Globus pallidus (tissue), 1 donor: ENCODE measurements at places on chromosomes 1 and 21.

DNA sequence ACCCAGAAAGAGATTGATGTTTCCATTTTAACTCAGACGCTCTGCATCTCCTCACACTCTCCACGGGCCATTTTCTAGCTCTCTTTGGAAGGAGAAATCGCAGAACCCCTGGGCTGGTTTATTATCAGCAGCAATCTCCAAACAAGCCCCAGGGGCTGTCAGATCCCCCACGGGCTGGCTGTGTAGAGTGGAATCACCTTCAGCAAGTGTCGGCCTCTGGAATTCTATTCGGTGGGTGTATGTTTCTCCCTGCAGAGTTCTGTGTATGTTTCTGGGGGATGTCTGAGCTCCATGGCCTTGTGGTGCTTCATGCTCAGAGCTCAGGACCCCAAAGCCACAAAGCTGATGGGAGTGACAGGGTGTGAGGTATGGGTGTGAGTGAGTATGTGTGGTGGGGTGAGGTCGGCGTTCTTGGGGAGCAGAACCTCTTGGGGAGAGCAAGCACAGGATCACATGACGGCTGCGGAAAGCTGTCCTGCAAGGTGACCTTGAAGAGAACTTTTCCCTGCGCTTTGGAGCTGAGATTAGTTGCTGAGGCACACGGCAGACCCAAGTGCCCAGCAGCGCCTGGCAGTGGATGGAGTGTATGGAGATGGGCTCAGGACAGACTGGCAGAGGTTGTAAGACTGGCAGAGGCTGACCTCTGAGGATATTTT is 489 bp downstream of the ACOT11 start:
- DNase-seq, result peak; percentile 41

DNA sequence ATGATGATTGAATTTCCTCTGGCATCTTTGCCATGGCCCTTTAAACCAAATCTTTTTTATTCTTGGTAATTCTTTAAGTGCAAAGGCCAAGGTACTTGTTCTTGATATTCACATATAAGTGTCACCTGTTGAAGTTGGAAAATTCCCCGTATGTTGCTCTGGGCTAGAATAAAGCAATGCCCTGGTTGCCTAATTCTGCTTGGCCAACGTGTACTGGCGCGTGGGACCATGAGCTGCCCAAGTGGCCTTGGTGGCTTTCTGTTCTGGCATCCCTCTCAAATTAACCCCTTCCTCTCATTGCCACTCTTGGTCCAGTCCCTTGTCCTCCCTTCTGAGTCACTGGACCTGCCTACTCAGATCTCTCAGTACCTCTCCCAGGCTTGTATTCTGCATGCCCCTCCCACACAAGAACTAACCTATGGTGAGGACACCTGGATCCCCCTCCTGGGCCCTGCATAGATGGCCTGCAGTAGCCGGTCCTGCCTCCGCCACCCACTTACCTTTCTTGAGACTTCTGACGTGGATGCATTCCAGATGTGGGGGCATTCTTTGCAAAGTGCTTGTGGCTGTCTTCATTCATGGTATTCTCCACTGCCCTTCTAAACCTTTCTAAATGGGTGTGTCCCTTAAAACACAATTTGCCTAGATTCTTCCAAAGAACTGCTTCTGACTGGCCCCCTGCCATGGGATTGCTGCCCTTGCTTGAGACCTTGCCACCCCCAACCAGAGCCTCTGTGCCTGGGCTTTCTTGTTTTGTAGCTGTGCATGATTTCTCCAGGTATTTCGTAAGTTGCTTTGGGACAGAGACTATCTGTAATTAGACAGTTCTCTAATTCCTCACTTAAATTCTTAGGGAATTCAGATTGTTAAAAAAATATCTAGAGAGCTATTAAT is 152.4 kb downstream of the GALNT2 start:
- DNase-seq, result no peak

DNA sequence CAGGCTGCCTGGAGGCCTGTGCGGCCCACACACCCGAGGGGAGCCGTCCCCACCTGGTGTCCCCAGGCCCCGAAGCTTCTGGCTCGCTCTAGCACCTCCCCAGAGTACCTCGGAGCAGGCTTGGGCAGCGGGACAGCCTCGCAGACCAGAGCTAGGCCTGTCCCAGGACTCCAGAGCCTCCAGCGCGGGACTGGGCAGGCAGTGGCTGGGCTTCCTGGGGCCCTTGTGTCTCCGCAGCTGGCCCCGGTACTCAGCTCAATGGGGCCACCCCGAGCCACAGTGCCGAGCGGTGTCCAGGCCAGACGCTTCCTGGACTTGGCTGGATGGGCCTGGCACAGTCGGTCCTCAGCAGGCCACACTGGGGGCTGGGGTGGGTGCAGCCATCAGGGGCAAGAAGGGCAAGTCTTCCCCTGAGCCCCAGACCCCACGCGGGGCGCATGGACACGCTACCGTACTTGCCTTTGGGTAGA is 4.9 kb downstream of the SCNN1D start:
- no peak for DNase-seq

DNA sequence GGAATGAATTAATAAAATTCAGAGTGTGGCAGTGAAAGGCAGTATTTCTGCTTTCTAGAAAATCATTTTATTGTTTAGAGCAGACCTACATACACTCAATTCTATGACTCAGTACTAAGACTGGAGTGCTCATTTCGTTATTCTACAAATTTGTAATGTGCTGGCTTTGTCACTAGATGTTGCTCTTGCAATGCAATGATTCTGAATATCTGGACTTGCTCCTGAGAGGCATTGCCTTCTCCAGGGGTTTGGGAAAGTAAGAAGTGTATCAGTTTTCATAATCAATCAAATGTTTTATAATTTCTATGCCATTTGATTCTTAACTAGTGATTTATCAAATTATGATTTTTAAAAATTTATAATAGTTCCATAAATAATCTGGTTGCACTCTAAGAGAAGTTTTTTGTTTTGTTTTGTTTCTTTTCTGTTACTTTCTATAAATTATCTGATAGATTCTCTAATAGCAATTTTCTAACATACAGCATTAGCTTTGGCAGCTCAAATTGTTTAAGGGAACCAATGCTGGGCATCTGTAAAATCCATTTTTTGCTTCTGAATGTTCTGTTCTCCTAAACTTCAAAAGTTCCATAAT is 280.5 kb upstream of the SGIP1 start:
- DNase-seq, result peak; percentile 85

GRCh38 chr1:77467021-77467595 is 185.3 kb downstream of the AK5 start:
- peak; percentile 86 for DNase-seq

- no peak for DNase-seq
Measured at GRCh38 chr21:29017639-29018237, 1.4 kb downstream of the RWDD2B start.

DNA sequence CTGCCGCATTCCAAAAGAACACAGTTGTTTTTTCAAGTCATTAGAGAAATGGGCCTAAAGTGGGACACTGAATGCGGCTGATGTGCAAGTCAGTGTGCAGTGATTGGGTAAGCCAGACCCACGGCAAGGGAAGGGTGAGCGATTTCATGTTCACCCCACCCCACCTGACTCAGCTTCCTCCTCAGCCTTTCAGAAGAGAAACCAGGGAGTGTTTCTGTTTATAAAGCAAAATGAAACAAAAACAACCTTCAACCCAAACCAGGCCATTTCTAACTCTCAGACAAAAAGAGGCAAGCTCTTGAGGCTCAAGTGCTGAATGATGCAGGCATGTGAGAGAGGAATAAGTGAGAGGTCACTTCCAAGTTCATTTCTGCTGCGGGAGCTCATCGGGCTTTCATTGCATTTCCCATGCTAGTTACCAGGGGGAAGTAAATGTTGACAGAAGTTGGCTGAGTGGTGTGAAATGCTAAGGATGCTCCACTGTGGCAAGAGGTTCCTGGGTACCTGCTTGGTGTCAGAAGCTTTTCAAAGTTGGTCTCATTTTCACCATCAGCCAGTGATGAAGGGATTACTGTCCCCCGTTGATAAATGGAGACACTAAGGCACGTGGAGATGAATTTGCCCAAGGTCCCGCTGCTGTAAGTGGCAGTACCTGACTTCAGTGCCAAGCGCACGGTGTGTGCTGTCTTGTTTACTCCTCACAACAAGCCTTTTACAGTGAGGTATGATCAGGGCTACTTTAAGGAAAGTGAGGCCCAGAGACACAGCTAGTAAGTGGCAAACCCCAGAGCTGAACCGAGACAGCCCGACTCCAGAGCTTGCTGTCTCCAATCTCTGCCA is 29.1 kb downstream of the STPG1 start:
- no peak for DNase-seq

GRCh38 chr21:40902993-40903392 is 56.0 kb upstream of the DSCAM start:
- DNase-seq, result no peak

DNA sequence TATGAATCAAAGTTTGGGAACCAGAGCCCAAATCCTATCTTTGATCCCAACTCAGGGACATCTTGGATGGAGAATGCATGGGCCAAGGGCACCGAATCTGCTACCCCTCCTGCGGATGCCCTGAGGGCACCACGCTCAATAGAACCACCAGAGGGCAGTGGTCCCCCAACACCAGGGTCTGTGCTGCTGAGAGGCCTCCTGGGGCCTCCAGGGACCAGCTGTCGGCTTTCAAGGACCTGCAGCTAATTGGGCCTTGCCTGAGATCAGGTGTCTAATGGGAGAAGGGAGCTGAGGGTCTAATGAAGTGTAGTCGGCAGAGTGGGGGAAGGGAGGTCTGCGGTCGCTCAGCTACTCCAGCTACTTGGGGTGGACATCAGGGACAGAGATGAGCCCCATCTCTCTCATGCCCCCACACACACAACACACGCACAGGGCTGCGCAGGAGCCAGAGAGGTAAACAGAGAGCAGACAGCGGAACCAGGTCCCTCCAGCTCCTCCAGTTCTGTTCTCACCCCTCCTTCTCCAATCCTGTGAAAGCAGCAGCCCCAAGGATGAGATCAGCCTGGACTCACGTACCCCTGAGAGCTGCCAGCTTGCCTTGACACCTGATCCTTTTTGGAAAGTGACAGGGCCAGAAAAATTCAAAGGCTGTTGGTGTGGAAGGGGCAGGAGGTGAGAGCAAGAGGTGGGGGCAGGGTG is 34.9 kb upstream of the PPP1R15B start:
- DNase-seq, result peak; percentile 80

DNA sequence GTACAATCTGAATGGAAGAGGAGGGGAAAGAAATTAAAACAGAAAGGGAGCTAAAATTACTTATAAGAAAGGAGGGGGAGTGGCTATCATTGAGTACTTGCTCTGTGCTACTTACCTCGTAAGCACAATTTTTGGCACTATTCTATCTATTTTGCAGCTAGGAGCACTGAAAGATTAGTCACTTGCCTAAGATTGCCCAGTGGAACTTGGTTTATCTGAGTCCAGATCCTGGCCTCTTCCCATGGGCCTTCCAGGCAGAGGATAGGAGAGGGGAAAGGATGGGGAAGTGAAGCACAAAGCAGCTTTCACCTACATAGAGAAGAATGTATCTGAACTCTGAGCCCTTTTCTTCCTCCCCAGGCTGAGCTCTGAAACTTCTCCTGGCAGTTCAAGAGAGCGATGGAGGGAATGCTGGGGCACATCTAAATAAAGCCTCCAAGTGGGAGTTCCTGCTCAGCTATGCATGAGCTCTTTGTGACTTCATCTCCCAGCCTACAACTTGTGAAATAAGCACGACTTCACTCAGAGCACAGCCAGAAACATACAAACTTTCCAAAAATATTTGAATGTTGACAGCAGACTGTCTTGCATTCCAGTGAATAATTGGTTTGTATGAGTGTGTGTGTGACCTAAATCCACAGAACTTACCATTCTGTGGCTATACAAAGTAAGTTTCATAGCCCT is 29.4 kb downstream of the HMGB4 start:
- DNase-seq, result no peak

GRCh38 chr1:246724731-246725095 is 504 bp downstream of the SCCPDH start:
- DNase-seq, result peak; percentile 31

DNA sequence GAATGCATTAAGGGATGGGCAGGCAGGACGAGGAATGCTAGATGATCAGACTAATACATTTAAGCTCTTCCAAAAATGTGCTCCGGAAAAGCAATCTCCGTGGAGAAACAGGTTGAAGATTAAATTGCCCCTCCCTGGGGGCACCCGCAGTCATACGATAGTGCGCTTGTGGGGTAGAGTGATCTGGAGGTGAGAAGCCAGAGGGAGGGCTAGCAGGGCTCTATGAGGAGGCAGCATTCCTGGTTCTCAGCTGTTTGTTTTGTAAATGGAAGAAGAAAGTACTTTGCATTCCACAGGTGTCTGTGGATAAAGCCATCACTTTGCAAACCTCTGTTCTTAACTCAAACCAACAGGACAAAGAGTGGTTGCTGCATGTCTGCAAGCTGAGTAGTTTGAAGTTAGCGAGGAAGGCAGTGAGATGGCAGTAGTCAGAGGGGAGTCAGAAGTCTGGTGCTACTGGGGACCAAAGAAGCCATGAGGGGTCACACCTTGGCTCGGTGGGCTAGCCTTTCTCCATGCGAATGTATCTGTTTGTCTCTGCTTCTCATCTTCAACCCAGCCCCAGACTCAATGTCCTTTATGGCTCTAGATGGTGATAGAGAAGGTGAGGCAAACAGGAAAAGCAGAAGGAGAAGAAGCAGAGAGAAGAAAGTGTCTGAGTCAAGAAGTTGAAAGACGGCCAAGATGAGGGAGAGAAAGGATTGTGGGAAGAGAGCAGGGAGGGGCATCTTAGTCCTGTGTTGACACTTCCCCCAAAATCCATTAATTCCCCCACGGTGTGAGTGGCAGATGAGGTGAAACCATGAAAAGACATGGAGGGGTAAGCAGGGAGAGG is 65.2 kb upstream of the GJA8 start:
- DNase-seq, result no peak

- DNase-seq, result no peak
Measured at GRCh38 chr1:107158496-107158895, 17.7 kb downstream of the NTNG1 start.

DNA sequence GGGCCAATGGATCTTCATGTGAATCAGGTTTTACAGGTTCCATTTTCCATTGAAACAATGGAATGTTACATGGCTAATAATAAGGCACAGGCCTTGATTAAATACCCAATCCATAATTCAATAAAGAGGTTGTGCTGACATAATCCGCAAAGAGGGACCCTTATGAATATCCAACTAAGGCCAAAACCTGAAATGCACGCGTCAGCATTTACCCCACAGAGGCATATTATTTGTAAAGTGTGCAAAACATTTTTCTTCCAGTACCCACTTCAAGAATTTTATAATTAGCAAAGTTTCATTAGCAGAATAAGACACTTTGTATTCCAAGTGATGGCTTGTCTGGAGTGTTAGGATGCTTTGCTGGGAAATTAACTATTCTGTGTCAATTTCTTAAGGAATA is 220.6 kb upstream of the C8B start:
- no peak for DNase-seq

DNA sequence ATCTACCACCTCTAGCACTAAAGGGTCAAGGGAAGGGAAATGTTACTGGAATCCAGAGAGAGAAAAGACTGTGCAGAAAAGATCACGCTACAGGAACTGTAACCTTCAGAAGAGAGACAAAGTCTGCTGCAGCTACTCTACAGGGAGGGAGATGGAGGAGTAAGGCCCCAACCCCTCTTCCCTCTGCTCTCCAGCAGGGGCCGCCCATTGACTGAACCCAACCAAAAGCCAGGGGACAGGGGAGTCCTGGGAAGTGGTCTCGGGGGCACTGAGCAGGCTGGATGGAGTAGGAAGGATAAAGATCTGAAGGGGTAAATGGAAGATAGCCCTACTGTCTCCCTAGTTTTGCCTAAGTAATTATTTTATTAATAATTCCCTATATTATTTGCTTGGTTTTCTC is 72.8 kb upstream of the NR5A2 start:
- no peak for DNase-seq

GRCh38 chr1:204572923-204573922 is 57.0 kb downstream of the MDM4 start:
- DNase-seq, result no peak
